ENCODE measurements at places on chromosomes 7 and 10. TPM values are rescaled to one million over a fixed set of nuclear protein-coding genes. Genes with fewer than 3 reads are reported as not detected.

The CRHR2 gene
- 0.09 TPM for total RNA-seq

The TIAL1 gene
- total RNA-seq = 92.8 TPM

The RAB19 gene
- total RNA-seq = 21.9 TPM

The PDK4 gene
- 18.9 TPM for total RNA-seq

The SSC4D gene
- total RNA-seq = 0.15 TPM

The TLX1 gene
- 1.7 TPM for total RNA-seq

The LRRC61 gene
- 12.2 TPM for total RNA-seq

The KIAA1217 gene
- 69.2 TPM for total RNA-seq

GRCh38 chr7:150846291-150847115 lies 5.8 kb upstream of the AOC1 start:
- peak; percentile 21 for DNase-seq

DNA sequence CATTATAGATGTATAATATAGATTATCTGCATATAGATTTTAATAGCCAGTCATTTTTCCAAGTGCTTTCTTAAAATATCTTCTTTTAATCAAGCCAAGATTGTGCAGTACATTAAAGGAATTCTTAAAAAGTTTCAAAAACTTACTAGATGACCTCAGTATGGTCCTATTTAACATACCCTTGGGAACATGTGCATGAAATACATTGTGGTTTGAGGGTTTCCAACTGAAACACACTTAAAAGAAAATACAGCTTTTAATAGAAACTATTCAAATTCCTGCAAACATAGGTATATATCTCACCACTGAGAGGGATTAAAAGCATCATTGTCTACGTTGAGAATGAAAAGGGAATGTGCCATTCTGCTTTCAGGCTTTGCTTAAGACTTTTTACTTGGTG lies 364.9 kb downstream of the SUGCT start:
- DNase-seq = no peak

DNA sequence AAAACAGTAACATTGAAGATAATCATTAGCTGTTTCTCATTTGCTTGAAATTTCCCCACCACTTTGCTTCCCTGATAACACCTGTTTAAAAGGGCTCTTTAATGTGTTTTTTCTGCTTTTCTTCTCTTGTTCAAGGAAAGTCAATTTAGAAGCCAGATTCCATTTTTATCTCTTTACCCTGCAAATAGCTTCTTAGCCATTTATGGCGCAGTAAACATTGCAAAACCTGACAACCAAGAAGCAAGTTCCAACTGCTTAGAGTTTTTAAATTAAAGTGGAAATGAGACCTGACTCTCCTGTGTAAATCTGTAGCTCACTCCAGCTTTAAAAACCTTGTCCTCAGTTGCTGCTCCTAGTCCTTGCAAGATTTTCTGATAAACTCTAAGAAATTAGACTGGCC lies 30.1 kb downstream of the SGPL1 start:
- no peak for DNase-seq

DNA sequence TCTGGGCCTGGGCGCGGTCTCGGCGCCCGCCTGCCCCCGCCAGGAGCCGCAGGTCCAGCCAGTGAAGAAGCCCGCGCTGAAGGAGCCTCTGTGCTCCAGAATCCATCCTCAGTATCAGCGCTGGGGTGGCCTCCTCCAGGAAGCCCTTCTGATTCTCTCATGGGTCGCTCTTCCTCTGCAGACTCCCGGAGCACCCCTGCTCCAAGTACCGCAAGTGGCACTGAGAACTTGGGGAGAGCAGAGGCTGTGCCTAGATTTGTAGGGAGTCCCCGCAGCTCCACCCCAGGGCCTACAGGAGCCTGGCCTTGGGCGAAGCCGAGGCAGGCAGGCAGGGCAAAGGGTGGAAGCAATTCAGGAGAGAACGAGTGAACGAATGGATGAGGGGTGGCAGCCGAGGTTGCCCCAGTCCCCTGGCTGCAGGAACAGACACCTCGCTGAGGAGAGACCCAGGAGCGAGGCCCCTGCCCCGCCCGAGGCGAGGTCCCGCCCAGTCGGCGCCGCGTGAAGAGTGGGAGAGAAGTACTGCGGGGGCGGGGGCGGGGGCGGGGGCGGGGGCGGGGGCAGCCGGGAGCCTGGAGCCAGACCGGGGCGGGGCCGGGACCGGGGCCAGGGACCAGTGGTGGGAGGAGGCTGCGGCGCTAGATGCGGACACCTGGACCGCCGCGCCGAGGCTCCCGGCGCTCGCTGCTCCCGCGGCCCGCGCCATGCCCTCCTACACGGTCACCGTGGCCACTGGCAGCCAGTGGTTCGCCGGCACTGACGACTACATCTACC lies at the start of gene ALOX5:
Gene ALOX5, plus strand, starts transcription at position 641 of the 774 bp plus-strand sequence. Its CDS starts 64 bp downstream, at position 705.
- DNase-seq = peak; percentile 70

DNA sequence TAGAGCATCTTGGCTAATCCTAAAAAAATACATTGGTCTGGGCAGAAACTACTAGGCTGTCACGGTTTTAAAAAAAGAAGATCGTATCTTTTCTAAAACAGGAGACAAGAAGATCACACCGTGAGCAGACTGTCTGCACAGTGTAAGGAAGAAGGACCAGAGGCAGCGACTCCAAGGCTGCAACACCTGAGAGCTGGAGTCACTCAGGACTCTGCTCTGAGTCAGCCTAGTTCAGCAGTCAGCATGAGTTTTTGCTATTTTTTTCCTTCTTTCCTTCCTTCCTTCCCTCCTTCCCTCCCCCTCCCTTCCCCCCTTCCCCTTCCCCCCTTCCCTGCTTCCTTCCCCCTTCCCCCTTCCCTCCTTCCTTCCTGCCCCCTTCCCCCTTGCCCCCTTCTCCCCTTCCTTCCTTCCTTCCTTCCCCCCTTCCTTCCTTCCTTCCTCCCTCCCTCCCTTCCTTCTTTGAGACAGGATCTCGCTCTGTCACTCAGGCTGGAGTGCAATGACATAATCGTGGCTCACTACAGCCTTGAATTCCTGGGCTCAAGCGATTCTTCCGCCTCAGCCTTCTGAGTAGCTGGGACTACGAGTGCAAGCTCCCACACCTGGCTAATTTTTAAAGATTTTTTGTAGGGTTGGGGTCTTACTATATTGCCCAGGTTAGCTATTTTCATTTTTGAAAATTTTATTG lies 24.4 kb downstream of the BAG3 start:
- DNase-seq = no peak

DNA sequence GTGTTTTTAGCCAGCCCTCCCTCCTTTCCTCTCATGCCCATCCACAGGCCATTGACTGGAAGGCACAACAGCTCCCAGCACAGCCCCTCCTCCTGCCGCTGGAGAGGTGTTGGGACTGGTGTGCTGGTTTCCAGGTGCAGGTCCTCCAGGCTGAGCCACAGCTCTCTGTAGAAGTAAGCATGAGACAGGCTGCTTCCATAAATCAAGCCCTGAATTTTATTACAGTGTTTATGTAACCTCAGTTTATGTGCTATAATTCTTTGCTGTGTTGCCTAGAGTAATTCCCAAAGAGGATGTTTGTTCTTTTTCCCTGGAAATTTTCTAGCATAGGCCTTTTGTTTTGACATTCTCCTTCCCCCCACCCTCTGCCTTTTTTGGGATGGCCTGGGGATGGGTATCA lies 445.8 kb downstream of the AUTS2 start:
- DNase-seq = peak; percentile 9

DNA sequence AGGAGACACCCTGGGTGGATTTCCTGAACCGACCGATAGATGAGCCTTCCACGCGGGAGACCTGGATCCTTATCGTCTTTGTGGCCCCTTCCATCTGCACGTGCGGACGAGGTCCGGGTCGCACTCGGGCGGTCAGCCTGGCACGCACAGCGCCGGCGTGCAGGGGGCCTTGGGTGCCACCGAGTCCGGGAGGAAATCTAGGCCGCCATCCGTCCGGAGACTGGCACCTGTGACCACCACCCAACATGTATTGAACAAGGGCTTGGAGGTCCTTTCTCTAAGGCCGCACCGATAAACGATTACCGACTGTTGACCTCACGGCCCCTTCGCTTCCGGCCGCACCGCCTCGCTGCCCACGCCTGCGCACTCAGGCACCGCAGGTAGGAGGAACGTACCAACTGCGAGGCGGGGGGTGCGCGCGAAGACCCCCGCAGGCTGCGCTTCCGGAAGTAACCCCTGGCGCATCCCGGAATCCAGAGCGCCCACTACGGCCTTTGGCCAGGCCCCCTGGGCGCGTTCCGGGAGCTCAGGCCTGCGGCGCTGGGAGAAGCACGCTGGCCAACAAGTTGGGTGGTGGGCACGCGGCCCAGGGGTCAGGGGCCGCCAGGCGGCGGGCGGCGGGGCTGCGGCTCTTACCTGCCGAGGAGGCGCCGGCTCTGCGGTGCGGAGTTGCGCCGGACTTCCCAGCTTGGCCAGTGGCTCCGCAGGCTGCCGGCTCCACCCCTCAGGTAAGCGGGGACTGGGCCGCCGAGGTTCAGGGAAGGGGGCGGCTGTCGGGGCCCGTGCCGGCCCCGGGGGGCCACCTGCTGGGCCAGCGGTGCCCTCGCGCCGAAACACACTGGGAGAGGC lies at the start of the genes ACTR3C and LRRC61:
Gene ACTR3C, minus strand, starts transcription at position 713 of the 849 bp plus-strand sequence. CDS start 28,249 bp downstream, outside the sequence.
Gene LRRC61, plus strand, starts transcription at position 523 of the 849 bp plus-strand sequence. CDS start 13,507 bp downstream, outside the sequence.
- peak; percentile 62 for DNase-seq

DNA sequence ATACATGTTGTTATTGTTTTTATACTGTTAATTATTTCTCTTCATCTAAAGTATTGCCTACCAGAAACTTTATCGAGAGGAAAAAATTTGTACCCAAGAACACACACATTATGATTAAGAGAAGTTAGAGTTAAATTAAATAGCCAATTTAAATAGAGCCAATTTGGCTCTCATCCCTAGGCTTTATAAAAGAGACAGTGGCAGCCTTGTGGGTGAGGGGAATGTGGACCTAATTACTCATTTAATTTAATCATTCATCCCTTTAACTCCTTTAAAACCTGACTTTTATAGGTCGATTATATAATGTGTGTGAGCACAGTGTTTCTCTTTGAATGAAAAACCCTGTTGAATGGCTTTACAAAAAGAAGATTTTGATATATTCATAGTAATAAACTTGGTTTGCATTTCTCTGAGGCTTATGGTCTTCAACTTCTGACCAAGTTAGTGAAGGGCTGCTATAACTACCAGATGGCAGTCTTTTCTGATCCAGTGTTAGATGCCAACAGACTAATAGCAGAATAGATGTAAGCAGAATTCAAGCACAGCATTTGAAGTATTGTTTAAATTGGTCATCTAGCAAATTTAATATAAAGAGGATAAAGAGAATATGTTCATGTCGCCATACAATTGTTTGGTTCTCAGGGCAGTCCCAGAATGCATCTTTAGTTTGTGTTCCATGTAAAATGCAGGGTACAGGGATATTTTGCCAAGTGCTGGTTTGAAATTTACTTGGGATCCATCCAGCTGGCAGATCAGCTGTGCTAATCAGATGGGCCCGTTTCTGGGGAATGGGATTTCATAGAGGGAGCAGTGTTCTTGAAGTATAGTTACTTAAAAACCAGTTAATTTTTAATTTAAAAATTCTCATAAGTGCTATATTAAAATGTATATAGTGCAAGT lies 25.3 kb downstream of the ADD3 start:
- DNase-seq = no peak

DNA sequence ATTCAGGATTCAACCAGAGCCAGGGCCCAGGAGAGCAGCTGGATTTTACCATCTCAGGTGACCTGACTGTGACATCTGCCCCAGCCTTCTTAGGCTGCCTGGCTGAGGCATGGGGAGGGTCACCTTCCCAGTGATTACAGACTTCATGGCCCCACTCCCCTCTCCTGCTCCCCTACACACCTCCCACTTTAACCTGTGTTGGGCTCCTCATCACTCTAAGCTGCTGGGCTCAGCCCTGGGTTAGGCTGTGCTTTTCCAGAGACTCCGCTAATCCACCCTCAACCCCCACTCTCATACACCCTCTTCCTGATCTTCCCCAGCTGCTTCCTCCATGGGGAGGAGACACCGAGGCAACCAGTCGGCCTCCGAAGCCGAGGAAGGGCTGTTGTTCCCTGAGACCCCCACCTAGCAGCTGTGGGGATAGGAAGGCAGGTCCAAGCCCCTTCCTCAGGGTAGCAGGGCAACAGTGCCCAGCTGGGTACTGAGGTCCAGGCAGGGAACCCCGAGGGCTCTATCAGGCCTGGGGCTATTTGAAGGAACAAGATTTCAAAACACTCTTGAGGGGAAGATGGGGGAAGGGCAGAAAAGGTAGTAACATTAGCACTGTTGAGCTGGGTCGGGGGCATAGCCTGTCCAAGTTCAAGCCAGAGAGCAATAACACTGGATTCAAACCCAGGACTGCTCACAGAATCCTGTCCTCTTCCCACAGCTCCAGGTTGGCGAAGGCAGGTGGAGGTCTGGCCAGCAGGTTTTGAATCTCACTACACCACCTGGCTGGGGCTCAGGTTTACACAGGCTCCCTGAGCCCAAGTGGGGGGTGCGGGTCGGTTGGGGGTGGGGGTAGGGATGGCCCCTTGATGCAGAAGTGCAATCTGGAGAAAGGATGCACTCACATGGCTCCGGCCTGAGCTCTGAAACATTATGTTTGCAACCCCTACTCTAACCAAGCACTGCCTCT lies 1.8 kb downstream of the IMPDH1 start:
- DNase-seq = no peak

- DNase-seq = peak; percentile 83
Measured at GRCh38 chr7:332646-333392, 42.8 kb downstream of the FOXL3 start.
